Immature natural killer cell (primary cell): ENCODE measurements at places on chromosomes 1 and 21.

GRCh38 chr1:41568204-41568603 is 83.7 kb upstream of the EDN2 start:
- DNase-seq = no peak

- DNase-seq = no peak
Measured at GRCh38 chr1:22851517-22851916, 121.1 kb downstream of the LACTBL1 start.

DNA sequence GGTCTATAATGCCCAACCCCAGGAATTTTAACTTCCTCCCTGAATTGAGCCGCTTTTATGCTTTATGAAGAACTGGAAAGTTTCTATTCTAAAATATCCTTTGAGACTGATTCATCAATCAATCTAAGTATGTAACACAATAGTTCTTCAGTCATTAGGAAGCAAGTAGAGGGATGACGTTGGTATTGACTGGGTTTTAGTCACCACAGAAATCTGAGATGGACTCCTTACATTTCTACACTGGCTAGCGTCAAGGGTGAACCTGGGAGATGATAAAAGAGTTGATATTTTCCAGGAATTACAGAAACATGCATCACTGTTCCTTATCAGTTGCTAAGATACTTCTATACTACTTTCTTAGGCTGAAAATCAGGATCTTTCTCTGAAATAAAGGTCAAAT is 308.0 kb downstream of the HMCN1 start:
- no peak for DNase-seq

DNA sequence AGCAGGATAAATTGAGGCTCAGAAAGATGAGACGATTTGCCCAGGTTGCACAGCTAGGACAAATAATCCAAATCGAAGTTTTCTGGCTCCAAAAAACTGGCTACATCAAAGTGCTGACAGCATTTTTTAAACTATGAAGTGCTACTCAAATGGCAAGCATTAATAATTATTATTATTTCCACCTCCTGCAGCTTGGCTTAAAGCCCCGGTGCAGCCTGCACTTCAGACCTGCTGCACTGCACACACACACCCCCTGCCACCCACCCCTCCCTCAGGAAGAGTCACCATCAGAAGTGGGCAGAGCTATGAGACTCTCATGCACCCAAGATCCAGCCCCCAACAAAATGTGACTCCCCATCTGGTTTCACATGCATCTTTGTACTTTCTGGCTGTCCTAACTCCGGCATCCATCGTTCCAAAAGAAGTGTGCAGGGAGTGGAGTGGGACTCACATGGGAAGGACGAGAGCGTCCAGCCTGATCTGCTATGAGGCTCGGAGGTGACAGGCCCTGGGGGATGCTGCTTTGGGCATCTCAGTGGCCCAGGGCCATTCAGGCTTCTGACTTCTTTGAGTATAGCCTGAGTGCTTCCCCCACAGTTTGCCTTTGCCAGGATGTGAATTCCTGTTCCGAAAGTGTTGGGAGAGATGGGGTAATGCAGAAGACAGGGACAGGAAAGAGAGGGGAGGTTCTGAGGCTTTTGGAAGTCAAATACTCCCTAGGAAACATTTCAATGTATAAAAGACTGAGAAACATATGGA is 65.0 kb upstream of the FAM20B start:
- DNase-seq = no peak

GRCh38 chr1:231842441-231842840 is 215.9 kb downstream of the DISC1 start:
- DNase-seq = no peak

- DNase-seq = no peak
Measured at GRCh38 chr1:221868593-221869303, 126.9 kb upstream of the DUSP10 start.

GRCh38 chr1:85707267-85707989 is 805 bp downstream of the ZNHIT6 start:
- no peak for DNase-seq

DNA sequence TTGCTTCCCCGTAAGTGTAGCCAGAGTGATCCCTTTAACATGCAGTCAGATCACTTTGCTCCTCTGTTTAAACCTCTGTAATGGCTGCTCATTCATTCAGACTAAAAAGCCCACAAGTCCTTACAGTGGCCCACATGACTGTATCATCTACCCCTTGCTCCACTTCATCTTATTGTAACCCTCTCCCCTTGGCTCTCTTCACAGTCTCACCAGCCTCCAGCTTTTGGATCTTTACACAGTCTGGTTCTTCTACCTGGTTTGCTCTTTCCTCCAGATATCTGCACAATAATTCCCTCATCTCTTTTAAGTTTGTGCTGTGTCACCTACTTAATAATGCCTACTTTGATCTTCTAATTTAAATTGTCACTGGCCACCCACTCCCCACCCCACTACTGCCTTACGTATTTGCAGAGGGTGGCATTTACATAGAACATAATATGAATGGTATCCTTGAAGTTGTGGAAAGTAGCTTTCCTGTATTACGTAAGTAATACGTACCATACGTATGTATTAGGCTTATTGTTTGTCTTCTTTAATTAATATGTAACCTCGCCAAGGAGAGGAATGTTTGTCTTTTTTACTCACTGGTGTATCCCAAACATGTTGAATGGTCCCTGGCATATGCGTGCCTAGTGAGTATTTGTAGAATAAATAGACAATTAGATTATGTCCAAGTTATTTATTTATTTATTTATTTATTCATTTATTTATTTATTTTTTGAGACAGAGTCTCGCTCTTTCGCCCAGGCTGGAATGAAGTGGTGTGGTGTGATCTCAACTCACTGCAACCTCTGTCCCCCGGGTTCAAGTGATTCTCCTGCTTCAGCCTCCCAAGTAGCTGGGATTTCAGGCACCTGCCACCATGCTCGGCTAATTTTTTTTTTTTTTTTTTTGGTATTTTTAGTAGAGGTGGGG is 48.6 kb downstream of the TSNAX start:
- no peak for DNase-seq

DNA sequence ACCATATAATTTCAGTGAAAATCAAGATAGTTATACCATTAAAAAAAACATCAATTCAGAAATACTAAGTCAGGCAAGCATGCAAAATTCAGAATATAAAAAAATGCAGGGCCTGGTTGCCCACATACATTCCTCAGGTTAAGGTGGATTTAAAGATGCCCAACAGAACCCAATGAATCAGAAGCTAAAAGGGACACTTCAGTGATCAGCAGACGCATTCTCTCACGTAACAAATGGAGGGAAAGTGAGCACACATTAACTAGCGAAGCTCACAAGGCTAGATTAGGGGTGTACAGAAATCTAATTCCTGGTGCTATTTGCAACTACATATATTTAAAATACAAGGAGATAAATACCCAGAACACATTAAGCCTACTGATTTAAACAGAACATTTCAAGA is 17.5 kb downstream of the TOMM20 start:
- no peak for DNase-seq

DNA sequence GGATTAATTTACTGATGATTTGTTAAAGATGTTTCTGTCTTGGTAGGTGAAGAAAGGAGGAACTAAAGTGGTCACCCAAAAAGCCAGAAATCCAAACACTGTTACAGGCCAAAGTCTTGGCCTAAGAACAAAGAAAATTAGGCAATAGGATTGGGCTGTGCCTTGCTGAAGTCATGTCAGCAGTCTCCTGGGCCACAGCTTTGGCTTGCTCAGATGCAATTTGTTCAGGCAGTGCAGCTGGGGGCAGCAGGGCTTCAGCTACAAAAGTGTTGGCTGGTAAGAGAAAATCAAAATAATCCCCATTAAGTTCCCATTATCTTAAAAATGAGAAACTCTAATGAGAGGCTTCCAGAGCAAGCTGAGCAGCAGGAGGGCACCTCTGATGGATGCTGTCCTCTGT is 14.0 kb upstream of the RAP1A start:
- DNase-seq = no peak

DNA sequence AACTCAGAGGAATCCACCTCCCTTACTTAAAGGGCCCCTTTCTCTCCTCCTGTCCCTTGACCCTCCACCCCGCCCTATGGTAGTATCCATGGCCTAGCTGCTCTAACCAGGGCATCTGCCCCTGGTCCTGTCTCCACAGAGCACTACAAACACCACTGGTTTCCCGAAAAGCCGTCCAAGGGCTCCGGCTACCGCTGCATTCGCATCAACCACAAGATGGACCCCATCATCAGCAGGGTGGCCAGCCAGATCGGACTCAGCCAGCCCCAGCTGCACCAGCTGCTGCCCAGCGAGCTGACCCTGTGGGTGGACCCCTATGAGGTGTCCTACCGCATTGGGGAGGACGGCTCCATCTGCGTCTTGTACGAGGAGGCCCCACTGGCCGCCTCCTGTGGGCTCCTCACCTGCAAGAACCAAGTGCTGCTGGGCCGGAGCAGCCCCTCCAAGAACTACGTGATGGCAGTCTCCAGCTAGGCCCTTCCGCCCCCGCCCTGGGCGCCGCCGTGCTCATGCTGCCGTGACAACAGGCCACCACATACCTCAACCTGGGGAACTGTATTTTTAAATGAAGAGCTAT is 1.7 kb downstream of the BTG2 start:
- peak; percentile 52 for DNase-seq

DNA sequence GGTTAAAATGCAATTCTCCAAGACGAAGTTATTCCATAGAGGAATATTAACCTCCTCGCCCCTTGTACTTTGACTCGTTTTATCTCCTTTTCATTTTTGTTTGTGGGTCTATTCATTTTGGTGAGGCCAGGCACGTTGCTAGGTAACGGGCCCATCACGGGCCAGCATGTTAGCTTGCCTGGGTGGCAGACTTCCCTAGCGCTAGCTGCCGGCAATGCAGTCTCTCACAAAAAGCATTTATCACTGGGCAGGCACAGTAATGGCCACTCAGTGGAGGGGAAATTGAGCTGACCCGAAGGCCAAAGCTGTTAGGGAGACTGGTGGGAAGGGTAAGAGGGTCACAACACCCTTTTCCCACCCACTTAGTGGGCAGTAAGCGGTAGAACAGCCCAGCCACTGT is 234.4 kb upstream of the FOXD3 start:
- DNase-seq = no peak

DNA sequence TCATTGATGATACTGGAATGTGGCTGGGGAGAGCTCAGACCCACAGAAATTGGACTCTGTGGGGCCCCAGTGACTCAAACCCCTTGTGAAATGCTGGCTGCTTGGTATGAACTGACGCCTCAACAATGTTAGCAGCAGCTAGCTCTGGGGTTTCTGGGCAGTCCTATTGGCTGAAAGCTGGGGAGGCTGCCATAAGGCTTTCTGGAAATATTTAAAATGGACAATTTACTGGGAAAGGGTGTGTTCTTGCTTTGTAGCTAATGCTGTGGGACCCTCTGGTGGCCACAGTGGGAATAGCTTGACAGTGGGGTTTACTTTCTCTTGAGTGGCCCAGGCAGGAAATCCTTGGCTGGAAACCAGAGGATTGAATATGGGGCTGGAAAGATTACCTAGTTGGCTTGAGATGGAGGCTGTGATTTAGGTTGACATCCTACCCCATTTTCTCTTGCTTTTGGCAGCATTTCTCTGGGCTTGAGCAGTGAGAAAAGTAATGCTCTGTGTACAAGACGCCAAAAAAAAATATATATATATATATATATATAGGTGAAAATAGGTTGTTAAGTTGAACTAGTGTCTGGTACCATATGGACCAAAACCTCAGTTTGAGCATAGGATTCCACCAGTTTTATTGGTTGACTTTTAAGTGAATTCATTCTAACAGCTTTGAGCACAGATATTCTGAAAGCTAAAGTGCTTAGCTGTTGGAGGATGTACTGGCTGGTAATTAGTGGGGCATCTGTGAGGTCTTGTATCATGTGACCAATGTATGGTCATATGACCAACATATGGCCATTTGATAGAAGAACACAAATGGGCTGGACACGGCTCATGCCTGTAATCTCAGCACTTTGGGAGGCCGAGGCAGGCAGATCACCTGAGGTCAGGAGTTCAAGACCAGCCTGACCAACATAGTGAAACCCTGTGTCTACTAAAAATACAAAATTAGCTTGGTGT is 8.2 kb upstream of the S100A10 start:
- peak; percentile 62 for DNase-seq

DNA sequence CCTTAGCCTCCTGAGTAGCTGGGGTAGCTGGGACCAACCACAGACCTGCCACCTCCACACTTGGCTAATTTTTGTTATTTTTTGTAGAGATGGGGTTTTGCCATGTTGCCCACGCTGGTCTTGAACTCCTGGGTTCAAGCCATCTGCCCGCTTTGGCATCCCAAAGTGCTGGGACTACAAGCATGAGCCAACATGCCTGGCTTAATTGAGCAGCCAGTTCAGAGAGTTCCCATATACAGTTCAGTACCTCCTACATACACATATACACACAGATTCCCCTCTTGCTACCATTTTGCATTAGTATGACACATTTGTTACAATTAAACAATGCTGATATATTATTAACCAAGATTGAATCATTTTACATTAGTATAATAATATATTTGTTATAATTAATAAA is 2.9 kb downstream of the RNPEP start:
- DNase-seq = no peak

- no peak for DNase-seq
Measured at GRCh38 chr1:175493321-175494010, 249.9 kb downstream of the TNR start.

DNA sequence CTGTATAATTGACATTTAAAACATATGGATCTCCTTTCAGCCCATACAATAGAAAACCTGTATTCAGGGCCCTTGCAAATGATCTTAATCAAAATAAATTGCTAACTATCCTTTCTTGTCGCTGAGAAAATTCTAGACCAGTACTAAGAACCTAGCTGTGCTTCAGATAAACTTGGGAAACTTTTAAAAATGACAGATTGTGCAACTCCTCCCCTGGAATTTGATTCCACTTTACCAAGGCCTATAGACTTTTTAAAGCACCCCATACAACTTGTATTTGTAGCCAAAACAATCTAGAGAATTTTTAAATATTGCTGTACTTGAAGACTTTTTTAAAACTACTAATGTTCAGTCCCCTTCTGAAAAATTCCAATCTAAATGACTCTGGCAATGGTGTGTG is 51.6 kb downstream of the ZNF644 start:
- DNase-seq = no peak

- no peak for DNase-seq
Measured at GRCh38 chr1:43585557-43585956, 54.9 kb downstream of the PTPRF start.

DNA sequence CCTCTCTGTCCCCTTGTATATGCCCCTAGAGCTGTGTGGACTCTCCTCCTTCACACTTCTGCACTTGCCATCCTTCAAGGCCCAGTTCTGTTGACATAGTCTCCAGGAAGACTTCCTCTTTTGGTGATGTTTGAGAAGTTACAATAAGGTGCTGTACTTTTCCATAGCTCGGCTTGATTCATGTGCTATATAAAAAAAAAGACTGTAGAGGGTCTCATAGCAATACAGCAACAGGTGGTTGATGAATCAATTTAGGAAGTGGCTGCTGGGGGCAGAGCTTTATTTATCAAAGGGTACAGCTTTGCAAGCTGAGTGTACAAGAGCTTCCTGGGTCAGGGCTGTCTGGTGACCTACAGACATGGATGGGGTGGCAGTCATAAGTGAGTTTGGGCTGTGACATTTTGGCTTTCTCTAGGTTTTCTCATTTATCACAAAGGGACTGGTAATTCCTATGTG is 102.7 kb downstream of the RUNX1 start:
- DNase-seq = no peak

- DNase-seq = no peak
Measured at GRCh38 chr1:107789817-107790524, 175.0 kb downstream of the VAV3 start.
